ENCODE measurements at places on chromosomes 2 and 18.

DNA sequence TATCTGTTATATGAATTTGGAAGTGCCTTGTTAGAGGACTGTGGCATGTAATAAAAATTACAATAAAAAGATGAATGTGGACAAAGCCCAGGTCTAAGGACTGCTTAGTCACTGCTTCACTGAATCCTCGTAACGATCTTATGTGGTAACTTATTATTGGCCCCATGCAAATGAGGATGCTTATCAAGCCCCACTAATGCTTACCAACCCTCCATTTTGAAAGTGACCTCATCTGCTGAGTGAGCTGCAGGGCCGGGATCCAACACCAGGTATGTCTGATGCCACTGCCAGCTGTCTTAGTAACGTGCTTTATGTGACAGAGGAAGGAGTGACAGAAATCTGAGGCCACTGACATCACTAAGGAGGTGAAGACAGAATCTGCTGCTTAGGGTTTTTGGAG lies 65.3 kb upstream of the CCDC85A start:
- DNase-seq, result no peak

DNA sequence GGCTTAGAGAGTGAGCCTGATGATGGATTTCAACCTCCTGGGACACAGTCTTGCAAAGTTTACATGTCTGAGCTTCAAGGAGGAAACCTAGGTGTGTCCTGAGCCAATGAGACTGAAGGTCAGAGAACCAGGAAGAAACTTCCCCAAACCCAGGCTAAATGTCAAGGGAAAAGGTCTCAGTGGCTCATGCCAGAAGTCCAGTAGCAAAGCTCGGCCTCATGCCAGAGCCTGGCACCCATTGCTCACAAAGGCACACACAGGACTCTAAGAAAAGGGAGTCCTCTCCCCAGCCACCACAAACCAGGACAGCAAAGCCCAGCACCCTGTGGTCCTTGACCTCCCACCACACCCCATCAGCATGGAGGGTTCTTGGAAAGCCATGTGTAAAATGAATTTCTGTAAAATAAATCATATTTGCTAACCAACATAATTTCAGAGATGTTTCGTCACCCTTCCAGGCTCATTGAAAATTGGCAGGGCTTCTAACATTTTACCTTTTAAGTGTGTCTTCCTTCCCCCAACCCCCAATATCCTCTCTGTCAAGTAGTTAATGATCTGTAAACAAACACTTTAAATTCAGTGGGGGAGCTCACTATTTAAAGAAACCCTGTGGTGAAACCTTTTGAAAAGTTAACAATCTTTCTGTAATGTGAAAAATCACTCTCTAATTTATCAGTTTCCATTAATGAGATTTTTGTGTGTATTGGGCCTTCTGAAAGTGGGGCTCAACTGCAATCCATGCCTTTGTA lies 77.1 kb downstream of the BCL11A start:
- DNase-seq, result no peak

GRCh38 chr2:231246171-231246842 lies 47.9 kb downstream of the ARMC9 start:
- DNase-seq, result no peak

DNA sequence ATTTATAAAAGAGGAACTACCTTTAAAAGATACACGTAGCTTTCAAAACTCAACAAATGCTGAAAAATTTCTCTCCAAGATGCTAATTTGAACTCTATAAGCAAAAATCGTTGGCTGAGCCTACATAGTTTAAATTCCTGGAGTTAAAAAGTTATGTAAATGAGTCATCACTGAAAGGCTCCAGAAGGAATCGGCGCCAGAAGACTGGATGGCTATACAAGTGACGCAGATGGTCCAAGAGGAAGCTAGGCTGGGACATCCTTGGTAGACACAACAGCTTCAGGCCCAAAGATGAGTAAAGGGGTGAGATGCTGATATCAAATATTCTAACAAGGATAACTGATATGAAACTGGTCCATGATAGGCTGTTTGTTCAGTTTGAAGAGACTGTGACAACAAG lies 22.8 kb upstream of the DNAH6 start:
- DNase-seq, result no peak

DNA sequence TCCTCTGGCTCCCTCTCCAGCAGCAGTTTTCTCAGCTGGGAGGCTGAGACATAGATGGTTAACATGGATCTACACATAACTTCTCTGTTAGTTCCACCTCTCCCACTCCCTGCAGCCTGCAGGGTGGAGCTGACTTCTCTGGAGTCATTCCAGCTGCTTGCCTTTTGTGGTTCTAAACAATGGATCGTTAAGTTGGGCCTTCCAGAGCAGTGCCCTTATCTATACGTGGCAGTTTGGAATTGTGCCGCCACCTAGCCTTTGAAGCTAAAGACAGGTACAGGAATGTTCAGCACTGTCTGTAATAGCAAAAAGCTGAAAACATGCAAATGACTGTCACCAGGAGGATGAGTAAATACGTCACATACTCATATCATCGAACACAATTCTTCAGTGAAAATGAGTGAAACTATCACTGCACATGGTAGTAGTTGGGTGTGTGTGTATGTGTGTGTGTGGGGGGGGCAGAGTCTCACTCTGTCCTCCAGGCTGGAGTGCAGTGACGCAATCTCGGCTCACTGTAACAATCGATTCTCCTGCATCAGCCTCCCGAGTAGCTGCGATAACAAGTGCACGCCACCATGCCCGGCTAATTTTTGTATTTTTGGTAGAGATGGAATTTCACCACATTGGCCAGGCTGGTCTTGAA lies 50.3 kb downstream of the SH2D6 start:
- no peak for DNase-seq

DNA sequence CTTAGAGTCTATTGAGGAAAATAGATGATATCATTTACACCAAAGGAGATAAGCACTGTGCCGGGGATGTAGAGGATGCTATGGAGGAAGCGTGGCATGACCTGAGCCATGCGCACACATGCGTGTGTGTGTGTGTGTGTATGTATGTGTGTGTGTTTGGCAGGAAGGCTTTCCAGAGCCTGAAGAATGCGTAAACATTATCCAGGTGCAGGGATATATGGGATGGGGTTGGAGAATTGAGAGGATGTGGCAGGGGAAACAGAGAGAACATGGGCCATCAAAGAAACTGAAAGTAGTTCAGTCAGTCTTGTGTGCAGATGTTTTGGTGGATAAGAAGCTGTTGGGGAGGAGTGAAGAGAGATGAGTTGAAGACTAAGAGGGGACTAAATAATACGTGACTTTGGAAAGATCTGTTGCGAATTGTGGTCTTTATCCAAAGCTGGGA lies 9.3 kb upstream of the STAT1 start:
- no peak for DNase-seq

GRCh38 chr18:57150828-57151227 lies 3.9 kb downstream of the BOD1L2 start:
- no peak for DNase-seq

DNA sequence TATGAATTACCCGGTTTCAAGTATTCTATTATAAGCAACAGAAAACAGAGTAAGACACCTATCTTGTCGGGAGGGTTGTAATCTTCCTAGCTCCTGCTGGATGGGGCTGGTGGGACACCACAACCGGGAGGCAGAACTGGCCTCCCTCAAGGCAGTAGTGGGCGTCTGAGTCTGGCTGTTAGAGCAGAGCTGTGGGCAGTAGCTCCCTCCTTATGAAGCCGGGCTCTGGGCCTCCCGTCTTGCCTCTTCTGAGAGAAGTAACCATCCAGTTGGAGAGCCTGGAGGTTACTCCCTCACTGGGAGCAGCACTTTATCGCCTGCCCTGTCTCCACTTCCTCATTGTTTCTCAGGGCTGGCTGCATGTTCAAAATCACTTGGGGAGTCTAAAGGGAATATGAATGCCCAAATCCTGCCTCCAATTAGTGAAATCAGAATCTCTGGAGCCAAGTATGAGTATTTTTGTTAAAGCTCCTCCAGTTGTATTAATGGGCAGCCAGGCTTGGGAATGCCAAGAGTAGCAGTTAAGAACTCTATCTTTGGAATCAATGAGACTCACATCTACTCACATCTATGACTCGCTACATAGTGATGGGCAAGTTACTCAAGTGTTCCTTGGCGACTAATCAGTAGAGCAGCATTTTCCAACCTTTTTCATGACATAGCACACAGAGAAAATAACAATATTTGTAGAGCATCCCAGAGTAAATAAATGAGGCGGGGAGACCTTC lies 27.3 kb upstream of the NRP2 start:
- DNase-seq, result no peak

DNA sequence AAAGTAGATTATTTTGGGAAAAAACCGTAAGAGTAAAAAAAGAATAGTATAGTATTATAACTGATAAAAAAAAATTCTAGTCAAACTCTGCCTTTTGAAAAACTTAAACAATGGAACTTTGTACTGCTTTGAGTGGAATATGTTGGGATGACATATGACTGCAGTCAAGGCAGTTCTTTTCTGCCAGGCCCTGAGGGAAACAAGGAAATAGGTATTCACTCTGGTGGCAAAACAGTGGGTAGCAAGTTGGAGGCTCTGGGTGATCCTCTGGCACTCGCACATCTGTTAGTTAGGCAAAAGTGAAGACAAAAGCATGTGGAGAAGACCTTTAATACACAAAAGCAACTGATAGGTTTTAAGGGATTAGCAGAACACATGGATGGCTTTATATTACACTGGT lies 102.2 kb downstream of the ARHGEF33 start:
- DNase-seq, result no peak

DNA sequence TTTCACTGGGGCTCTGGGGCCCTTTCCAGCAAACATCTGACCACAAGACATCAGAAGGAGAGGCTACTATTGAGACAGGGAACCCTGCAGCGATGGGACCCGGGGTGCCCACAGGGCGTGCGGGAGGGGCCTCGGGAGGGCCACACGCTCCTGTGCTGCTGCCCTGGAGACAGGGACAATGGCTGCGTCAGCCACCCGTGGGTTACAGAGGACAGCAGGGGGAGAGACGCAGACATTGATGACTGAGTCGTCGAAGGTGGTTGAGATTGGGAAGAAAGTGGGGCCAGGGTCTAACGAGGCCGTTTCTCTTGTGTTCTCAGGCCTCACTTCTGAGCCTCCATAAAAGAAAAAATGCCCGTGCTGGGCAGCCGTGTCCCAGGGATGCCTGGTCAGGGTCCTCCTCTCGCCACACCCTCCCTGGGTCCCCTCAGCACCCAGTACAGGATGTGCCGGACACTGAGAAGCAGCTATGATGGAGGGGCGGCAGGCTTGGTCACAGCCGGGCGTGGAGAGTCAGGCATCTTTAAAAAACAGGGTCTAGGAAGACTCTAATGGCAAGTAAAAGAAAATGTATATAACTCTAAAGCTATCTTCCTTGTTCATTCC lies 73.9 kb downstream of the NDUFA10 start:
- no peak for DNase-seq

GRCh38 chr2:112698834-112699515 lies 21.8 kb upstream of the NT5DC4 start:
- no peak for DNase-seq

- no peak for DNase-seq
Observed at GRCh38 chr18:5197032-5197434, at the start of gene AKAIN1. Gene AKAIN1, minus strand, starts transcription at chr18:5197257. Its CDS starts 204 bp downstream, at chr18:5197053.

DNA sequence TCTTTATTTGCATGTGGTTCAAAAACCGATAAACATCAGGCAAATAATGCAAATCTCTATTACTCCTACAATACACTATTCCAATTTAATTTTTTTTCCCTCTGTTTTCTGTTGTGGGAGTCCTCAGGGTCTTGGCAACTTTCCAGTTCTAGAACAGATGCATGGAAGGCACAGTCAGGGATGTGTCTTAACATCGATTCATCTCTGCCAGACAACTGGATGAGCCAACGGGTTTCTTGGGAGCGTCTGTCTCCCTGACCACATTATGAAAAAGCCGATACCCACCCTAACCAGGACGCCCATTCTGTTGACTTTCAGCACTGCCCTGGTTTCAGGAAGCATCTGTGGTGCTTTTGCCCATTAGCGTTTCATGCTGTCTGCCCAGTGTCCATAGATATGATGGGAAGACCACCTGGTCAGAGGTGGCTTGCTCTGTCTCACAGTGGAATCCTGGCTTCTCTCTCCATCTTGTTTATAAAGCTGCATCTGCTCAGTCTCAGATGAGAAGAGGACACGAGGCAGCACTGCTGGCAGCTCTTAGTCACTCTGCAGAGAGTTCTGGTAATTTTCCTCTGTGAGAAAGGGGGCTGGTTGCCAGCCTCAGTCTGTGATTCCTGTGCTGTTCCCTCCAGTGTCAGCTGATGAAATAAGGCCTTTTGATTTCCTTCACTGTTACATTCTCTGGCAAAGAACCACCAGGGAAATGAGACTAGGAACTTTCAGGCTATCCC lies 57.9 kb upstream of the KCNE4 start:
- no peak for DNase-seq

DNA sequence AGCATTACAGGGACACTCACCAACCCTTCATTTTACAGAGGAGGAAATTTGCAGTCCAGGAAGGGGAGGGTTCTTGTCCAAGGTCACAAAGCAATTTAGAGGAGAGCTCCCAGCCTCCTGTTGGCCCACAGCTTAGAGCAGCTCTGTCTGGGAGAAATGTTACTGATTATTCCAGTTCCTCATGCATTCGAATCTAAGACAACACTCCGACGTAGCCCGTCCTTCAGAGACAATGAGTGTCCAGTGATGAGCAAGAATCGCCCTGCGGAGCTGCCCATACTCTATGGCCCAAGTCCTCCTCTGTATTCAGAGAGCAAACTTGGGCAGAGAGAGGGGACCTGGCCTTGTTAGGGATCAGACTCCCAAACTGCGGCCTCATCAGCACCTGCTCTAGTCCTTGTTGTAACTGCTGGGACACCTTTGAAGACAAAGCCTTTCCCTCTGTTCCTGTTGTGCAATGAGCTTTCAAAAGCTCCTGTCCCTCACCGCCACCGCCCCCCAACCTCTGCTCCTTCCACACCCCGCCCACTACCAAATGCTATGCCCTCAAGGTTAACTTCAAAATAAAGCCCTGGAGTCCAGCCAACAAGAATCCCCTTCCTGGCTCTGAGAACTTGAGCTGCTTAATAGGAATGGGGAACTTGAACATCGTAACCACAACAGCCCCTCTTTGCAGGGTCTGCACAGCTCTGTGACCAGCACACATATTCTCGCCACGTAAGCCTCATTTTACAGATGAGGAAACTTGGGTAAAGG lies 234.8 kb upstream of the SMAD2 start:
- no peak for DNase-seq

- no peak for DNase-seq
Observed at GRCh38 chr2:37627710-37628109, 43.7 kb downstream of the CDC42EP3 start.

- no peak for DNase-seq
Observed at GRCh38 chr2:168044579-168044978, 202.8 kb downstream of the STK39 start.

DNA sequence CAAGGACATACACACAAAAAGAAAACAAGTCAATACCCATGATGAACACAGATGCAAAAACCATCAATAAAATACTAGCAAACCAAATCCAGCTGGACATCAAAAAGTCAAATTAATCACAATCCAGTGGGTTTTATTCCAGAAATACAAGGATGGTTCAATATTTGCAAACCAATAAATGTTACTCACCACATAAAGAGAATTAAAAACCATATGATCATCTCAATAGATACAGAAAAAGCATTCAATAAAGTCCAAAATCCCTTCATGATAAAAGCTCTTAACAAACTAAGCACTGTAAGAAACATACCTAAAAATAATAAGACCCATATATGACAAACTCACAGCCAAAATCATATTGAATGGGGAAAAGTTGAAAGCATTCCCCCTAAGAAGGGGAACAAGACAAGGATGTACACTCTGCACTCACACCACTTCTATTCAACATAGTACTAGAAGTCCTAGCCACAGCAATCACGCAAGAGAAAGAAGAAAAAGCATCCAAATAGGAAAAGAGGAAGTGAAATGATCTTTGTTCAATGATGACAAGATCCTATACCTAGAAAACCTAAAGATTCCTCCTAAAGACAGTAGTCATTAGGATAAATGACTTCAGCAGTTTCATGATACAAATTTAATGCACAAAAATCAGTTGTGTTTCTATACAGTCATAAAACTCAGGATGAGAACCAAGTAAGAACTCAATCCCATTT lies 62.6 kb downstream of the TRAPPC8 start:
- no peak for DNase-seq

Measured in D721Med (cell line).